SW 1271 (cell line): ENCODE measurements at places on chromosomes 1 and 21.

GRCh38 chr1:183101841-183102276 is 78.6 kb downstream of the LAMC1 start:
- DNase-seq: no peak

GRCh38 chr1:189662190-189662589 is 815.5 kb downstream of the BRINP3 start:
- no peak for DNase-seq

- no peak for DNase-seq
These were observed 30.2 kb downstream of the RABGAP1L start for GRCh38 chr1:174189428-174190062.

DNA sequence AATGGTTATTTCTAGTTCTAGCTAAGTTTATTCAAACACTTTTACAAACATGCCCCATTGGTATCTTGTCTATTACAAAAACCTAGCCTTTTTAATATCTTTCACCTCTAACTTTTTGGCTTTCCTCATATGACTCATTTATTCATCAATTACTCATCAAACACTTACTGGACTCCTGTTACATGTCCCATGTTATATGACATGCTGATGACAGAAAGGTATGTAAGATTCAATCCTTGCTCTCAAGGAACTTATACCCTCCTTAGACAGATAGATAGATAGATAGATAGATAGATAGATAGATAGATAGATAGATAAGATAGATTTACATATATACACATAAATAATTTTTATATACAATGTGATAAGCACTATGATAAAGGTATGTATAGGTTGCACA is 33.9 kb upstream of the INSL5 start:
- no peak for DNase-seq

GRCh38 chr1:7425229-7425628 is 345.9 kb upstream of the VAMP3 start:
- DNase-seq: no peak

GRCh38 chr1:27599605-27600497 is 4.1 kb downstream of the AHDC1 start:
- DNase-seq: no peak

- no peak for DNase-seq
These were observed 271.6 kb upstream of the KAZN start for GRCh38 chr1:14326857-14327256.

GRCh38 chr21:27258742-27259448 is 292.0 kb upstream of the ADAMTS5 start:
- DNase-seq: no peak
